ENCODE measurements at places on chromosomes 5 and 9.

- no peak for DNase-seq
Measured at GRCh38 chr5:73901043-73901442, 275.0 kb downstream of the ARHGEF28 start.

GRCh38 chr9:108665521-108666239 lies 190.1 kb downstream of the ACTL7B start:
- DNase-seq = no peak

DNA sequence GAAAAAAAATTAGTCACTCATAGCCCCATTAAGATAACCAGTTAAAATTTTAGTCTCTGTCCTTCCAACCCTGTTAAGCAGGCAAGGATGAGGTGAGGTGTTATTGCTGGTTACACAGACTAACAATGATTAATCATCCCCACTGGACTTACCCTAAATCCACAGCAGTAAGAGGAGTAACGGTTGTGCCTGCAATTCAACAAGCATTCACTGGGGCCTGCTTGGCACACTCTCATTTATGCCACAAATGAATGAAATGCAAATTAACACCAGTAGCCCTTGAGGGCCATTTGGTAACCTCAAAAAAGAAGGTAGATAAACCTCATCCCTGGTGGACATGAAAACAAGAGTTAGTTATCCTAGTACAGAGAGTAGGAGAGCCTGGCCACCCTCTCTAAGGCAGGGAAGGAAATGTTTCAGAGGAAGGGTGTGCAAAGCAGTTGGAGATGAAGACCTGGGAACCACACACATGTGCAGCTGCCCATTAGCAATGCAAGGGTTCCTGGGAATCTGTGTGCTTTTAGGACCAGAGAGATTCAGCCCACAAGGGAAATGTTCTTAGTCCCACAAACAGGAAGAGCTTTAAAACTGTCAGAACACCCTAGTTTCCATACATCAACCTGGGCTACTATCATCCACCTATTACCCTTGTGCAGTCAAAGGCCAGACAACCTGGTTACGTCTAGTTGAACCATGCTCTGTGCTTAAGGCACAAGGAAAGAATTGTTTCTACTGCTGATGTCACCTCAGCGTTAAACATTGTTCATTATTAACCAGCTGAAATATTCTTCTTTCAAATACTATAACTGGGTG lies 7.7 kb downstream of the LHFPL2 start:
- no peak for DNase-seq

DNA sequence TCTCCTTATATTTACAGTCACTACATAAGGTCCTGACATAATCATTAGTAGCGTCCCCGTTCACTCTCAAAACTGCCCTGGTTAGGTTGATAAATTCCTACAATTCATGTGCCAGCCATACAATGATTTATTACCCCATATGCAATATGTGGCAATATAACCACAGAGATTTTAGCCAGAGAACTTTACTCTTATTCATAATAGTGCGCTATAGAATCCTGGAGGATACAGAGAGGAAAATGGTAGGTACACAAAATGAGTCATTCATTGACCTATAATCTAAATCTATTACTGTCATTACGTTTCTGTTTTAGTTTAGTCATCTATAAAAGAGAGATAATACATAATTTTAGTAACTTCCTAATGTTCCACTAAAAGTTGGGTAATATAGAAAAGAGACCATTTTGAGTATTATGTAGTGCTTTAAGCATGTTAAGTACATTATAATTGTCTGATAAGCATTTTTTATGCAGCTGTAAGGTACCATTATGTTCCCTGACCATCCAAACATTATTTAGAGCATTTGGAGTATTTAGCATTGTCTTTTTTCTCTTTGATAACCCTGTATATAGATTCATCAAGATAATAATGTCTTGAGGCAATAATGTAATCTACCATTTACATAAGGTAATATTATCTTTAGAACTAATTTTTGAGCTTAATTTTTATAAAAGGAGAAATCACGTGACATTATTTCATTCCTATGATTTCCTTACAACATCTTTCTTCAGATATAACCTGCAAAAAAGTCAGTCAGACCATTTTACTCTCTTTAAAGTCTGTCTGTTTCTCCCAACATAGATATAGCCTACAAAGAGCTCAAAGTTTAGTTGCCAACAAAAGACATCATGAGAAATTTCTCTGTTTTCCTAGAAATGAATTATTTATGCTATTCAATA lies 655.5 kb upstream of the ZNF608 start:
- DNase-seq = no peak

DNA sequence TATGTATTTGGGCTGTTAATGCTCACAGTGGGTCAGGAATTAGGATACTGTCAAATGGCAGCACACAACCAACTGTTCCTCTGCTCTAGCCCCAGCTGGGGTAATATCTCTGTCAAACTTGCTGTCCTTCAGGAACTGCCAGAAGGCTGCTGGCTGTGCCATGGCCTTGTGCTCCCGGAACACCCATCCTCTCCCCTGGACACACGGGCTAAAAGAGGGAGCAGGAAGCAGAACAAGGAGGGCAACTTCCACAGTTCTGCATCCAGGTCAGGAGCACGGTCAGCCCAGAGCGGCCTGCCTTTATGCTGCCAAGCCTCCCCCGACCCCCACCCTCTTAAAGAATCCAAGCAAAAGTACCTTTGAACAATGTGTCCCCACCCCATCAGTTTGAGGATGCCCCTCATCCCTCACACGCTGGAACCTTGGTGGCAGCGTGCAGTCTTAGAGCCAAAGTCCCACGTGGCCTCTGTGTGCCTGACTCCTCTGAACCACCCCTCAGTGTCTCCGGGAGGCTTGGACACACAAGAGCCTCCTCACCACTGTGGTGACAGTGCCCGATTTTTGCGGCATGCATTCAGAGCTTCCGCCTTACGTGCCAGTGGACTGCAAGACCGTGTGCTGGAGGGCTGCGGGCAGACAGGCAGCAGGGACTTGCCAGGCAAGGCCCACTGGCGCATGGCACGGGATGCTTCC lies 60.8 kb downstream of the PSMB7 start:
- DNase-seq = no peak

GRCh38 chr5:103808464-103809106 lies 246.0 kb upstream of the NUDT12 start:
- DNase-seq = no peak

GRCh38 chr9:89721176-89721700 lies 116.4 kb downstream of the GADD45G start:
- DNase-seq = no peak

- no peak for DNase-seq
Measured at GRCh38 chr5:94250985-94251384, 367.4 kb downstream of the KIAA0825 start.

GRCh38 chr5:55232271-55232984 lies 980 bp downstream of the CCNO start:
- DNase-seq = peak; percentile 60

DNA sequence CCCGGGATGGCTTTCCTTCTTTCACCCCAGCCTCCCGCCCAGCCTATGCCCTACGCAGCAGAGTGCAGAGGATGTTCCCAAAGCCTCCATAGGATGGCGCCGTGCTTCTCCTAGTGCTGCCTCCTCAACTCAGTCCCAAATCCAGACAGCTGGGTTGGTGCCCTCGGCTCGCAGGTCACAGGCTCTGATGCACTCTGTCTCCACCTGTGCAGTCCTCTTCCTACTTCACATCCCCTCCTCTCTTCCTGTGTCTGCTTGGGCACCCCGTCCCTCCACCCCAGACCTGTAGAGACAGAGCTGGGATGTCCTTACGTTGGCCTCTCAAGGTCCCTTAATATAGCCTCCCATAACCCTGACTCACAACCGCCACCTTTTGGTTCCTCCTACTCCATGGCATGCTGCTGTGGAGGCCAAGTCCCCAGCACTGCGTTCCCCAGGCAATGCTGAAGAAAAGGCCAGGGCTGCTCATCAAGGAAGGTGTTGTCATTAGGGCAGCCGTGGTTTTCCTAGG lies 314.4 kb downstream of the GADD45G start:
- DNase-seq = peak; percentile 55

GRCh38 chr9:22044583-22044982 lies 35.5 kb upstream of the CDKN2B start:
- DNase-seq = no peak

GRCh38 chr5:130964231-130965202 lies 200.5 kb downstream of the HINT1 start:
- no peak for DNase-seq

GRCh38 chr5:16567365-16567764 lies 49.4 kb downstream of the RETREG1 start:
- no peak for DNase-seq

- DNase-seq = no peak
Measured at GRCh38 chr5:107320846-107321245, 349.9 kb downstream of the EFNA5 start.

DNA sequence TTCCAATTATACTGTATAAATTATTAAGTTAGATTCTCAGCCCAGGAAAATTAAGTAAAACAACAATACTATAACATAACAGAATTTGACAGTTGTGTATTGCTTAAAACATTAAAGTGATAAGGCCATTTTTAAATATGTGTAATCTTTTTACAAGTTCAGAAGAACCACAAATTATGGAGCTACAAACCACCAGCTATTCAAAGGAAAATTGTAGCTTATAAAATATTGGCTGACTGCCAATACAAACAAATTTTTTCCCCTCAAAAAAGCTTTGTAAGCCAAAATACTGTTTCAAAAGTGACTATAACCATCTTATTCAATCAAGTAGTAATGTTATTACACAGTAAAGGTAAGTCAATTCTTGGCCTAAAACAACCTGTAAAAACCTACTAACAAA lies 21.9 kb downstream of the STRBP start:
- no peak for DNase-seq

- DNase-seq = no peak
Measured at GRCh38 chr9:107539427-107540163, 50.0 kb upstream of the KLF4 start.

DNA sequence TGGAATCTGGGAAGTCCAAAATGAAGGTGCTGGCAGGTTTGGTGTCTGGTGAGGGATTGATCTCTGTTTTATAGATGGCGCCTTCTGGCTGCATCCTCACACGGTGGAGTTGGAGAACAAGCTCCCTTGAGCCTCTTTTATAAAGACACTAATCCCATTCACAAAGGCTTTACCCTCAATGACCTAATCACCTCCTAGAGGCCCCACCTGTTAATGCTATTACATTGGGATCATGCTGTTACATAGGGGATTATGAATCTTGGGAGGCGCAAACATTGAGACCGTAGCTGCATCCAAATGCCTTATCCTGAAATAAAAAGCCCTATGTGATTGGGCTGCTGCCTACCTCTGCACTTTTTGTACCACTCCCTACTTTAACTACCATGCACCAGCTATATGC lies 197.1 kb upstream of the HMHB1 start:
- no peak for DNase-seq

DNA sequence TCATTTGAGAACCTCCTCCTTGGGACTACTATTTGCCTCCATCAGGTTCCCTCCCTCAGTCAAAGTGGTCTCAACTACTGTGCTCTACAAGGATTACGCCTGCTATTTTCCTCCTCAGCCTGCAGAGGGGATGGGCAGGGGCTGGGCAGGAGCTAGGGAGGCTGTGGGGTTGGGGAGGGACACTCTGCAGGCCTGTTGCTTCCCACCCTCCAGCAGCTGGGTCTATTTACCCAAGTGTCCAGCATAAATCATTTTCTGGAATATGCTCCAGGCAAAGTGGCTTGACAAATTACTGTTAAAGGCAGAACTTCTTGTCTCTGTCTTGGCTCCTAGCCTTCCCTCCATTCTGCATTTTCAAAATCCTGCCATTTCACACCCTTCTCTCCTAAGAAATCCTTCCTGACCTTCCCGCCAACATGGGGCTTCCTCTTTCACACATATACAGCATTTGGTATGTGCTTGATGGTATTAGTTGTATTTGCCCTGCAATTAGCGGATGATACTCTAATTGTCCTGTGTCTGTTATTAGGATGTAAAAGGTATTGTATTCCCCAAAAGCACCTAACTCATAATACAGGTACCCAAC lies 106.7 kb downstream of the EFNA5 start:
- DNase-seq = no peak

DNA sequence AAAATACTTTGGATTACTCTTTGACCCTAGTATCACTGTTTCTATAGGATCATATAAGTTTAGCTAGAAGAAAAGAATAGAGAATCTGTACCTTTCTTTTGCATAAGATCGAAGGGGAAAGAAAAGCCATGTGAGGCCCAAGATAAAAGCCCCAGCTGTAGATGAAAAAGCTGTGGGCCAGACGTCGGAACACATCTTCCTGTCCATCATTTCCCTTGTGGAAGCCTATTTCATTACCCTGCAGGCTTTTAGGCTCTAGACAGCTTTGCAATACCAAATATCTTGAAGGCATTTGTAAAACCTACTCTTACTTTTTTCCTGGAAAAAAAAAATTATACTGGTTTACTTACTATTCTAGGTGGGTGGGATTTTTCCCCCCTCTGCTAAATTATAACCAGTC lies 10.0 kb downstream of the PALM2AKAP2 start:
- DNase-seq = no peak

DNA sequence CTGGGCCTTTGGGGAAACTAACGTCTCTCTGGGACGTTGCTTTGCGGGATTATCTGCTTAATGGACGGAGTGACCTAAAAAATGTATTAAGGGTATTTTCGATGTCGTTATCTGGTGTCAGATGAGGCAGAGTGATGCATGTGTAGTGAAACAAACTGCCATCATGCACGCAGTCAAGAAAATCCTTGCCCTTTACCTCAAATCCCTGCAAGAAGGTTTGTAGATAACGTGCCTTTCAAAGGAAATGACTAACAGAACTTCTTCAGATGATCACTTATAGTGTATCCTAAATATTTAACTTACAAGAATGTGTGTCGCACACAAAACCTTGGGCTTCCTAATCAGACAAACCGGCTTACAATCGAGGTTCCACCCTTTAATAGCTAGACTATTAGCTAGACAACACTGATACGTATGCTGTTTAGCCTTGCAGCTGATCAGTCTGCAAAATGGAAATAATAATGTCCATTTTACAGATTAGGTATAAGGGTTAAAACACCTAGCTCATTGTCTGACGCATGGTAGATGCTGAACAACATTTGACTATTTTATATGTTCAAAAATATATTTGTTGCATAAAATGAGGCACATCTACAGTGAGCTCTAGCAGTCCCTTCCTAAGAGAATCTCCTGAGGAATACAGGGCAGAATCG lies 541 bp upstream of the TBCA start:
- DNase-seq = no peak

GRCh38 chr5:59357381-59357977 lies 536.0 kb downstream of the PDE4D start:
- DNase-seq = no peak

- DNase-seq = no peak
Measured at GRCh38 chr5:8857051-8857450, 688.8 kb downstream of the SEMA5A start.

- DNase-seq = no peak
Measured at GRCh38 chr9:130499804-130500263, 55.1 kb downstream of the ASS1 start.

GRCh38 chr9:85960688-85961093 lies 19.7 kb downstream of the NAA35 start:
- no peak for DNase-seq

GRCh38 chr5:111548348-111548950 lies 36.1 kb upstream of the STARD4 start:
- DNase-seq = no peak

- DNase-seq = no peak
Measured at GRCh38 chr9:346111-346571, 131.5 kb downstream of the DOCK8 start.

GRCh38 chr9:97717866-97718265 lies 20.7 kb upstream of the XPA start:
- no peak for DNase-seq
